Activated T-cell treated with anti-CD3 and anti-CD28 coated beads, Interleukin-2, amount 50 U/mL, for 1 hour (primary cell): ENCODE measurements at places on chromosomes 13 and 19.

- no peak for DNase-seq
These were observed 159.0 kb upstream of the FNDC3A start for GRCh38 chr13:48816700-48817099.

DNA sequence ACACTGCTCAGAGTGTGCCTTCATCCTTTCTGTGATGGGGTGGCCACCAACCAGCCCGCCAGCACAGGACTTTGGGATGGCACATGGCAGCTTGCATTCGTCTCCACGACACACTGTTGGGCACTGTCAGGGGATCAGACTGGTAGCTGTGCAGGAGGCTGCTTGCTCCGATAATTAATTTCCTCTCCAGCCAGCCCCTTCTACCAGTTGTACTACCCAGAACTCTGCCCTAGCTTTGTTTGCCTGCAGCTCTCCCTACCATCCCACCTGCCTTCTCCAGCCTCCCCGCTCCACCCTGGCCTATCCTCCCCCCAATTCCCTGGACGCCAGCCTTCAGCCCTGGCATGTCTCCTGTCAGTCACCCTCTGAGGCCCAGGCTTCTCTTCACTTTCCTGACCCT, 228.3 kb downstream of the TSHZ3 start:
- DNase-seq, result no peak

GRCh38 chr13:46721054-46721453, 75.9 kb downstream of the ESD start:
- DNase-seq, result peak; percentile 42

DNA sequence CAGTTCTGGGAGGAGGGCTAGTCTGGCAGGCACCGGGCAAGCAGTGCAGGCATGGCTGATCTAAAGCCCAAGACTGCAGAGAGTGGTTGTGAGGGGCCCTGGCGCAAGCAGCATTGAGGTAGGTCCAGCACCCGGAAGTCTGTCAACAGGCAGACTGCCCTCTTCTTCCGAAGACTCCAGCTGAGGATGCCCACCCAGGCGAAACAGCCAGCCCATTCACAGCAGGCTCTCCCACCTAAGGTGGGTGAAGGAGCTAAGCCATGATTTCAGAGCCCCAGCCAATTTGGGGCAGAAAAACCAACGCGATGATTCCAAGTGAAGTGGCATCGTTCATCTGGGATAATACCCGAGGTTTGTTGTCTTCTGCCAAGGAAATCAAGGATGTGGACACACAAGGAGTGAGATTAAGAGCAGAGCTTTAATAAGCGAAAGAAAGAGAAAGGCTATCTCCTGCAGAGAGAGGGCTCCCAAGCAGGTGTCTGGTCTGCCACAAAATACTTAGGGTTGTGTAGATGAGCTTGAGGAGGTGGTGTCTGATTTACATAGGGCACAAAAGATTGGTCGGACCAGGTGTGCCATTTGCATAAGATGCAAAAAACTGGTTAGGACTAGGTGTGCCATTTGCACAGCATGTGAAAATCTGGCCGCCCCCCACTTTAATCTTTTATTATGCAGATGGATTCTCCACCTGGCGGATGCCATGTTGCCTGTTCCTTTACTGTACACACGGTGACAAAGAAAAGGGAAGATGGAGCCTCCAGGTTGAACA, 22.6 kb downstream of the FAM124A start:
- no peak for DNase-seq

DNA sequence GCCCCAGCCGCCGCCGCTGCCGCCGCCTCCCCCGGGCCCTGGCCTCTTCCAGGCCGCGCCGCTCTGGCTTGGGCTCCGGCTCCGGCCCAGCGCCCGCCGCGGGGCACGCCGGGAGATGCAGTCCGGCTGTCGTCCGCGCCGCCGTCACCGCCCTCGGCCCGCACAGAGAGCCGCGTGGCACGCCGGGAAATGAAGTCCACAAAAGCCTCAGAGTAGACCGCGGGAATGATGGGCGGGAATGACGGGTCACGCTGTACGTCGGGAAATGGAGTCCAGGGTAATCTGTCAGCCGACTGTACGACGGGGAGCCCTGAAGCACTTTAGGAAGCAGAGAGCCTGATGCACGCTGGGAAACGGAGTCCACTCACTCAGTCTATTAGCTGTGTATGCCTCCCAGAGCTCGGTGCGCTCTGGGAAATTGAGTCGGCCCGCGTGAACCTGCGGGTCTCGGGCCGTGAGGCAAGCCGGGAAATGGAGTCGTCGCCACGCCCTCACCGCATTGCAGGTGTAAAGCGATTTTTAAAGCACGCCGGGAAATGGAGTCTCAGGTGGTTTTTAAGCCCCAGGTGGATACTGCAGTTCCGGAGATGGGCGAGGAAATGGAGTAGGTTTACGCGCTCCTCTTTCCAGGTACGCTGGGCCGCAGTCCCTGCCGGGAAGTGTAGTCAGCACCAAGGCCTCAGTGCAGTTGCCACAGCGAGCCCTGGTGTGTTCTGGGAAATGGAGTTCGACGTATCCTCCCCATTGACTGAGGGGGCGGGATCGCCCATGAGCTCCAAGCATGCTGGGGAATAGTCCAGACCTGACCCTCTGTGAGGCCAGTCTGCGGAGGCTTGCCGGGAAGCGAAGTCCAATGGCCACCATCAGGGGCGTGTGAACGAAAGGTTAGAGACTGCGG, at the start of gene GSK3A:
GSK3A (minus strand) TSS at position 91 of the 898 bp plus-strand sequence. CDS start 137 bp downstream, outside the sequence.
- peak; percentile 94 for DNase-seq

DNA sequence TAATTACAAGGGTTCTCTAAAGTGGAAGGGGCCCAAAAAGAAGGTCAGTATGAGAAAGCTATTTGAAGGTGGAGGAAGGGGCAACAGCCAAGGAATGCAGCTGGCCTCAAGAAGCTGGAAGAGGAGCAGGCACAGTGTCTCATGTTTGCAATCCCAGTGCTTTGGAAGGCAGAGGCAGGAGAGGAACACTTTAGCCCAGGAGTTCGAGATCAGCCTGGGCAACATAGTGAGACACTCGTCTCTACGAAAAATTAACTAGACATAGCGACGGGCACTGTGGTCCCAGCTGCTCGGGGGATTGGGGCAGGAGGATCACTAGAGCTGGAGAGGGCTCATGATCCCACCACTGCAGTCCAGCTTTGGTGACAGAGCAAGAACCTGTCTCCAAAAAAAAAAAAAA, 656 bp upstream of the NEK3 start:
- no peak for DNase-seq

GRCh38 chr19:33647146-33647545, 25.4 kb downstream of the CHST8 start:
- DNase-seq, result no peak

GRCh38 chr19:3094601-3095440, 659 bp downstream of the GNA11 start:
- DNase-seq, result peak; percentile 56

DNA sequence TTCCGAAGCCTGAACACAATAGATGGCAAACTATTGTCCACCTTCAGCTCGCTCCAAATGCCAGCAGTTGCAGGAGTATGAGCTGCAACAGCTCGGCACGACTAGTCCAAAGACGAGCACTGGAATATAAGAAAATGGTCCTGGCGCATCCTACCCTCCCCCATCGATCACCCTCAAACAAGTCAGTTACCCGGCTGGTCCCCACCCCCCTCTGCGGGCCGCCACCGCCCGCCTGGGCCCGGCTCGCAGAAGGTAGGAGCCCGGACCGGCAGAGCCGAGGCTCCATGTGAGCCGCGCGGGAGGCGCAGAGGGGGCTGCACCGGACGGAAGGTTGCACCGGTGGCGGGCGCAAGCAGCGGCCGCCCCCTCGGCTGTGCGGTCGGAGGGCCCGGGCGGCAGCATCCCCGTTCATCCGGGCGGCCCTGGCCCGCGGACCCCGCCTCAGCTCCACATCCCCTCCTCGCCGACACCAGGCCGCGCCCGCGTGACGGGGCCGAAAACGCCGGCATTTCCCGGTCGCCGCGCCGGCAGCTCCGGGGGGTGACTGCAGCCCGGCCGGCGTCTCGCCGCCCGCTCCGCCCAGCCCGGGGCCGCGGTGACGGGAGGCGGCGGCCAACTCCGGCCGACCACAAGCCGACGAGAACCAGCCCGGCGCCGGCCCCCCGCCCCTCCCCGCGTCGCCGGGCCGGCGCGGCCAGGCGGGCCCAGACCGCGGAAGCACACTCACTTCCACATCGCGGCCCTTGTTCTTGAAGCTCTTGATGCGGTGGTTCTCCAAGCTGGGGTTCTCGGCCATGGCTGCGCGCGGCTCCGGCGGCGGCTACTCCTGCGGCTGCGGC, 552 bp downstream of the KPNA3 start:
- peak; percentile 63 for DNase-seq

- DNase-seq, result peak; percentile 64
These were observed 7.3 kb downstream of the PIAS4 start for GRCh38 chr19:4014541-4015491.

DNA sequence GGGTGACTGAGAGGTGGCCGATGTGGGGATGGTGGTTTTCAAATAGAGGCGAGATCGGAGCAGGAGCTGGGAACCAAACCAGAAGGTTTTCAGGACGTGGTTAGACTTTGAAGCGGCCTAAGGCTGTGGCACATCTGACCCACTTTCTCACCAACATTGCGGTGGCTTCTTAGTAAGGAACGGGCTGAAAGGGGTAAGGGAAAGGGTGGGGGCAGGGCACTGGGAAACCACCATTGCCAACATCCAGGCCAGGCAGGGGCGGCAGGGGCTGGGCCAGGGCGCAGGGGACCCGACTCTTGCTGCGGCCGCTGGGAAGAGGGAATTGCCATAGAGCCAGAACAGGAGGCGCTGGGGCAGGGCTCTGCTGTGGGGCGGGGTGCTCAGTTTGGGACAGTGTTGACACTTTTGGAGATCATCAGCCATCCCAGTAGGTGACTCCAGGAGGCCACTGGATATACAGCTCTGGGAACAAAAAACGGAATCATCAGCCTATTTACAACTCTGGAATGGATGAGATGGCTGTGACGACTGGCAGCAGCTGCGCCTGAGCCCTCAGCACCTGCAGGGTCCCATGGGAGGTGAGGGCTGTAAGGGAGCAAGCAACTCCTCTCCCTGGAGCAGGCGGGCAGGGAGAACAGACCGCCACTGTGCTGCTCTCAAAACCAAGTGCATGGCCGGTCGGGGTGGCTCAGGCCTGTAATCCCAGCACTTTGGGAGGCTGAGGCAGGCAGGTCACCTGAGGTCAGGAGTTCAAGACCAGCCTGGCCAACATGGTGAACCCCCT, 52.2 kb downstream of the IRS2 start:
- DNase-seq, result no peak

- DNase-seq, result no peak
These were observed 38.4 kb downstream of the LTBP4 start for GRCh38 chr19:40639638-40639982.

DNA sequence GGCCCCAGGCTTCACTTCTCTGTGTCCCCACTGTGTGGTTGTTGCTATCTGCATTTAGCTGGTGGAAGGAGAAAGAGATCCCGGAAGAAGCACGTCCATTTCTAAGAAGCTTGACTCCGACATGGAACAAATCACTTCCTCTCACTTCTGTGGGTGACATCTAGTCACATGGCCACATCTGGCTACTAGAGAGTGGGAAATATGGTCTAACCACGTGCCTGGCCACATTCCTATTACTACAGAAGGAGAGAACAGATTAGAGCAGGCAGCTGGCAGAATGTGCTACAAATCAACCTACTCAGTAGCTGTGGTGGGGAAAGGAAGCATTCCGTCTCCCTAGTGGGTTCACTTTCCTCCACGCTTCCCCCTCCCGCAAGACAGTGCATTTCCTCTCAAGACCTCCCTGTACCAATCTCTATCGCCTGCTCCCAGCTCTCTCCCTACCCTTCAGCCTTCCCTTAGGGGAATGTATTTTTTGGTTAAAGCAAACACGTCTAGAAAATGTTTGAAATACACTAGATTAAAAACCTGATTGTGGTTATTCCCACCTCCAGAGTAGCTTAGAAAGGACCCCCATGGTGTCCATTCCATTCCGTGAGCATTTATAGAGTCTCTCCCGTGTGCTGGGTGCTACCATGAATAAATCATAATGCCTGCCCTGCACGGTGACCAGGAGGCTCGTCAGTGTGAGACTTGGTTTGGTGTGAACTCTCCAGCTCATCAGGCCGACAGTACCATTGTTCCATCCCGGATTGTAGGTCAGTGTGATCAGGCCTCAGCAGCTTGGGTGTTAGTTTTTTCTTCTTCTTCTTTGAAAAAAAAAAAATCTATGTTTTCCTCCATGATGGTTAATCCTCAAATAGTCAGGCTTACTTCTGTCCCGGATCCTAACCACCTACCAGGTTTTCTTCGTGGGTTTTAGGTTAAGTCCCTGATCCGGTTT, 8.0 kb upstream of the AMER2 start:
- no peak for DNase-seq

DNA sequence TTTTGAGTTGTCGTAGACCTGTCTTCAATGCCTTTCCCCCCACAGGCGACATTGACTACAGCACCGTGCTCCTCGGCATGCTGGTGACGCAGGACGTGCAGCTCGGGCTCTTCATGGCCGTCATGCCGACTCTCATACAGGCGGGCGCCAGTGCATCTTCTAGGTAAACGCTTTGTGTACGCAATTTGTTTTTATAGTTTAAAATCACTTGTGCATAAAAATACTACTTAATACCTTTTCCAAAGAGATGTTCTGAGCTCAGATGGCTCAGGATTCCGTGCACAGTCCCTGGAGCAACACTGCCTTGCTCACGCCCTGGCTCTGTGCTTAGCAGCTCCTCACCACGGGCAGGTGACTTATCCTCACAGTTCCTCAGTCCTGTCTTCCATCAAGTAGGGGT, 30.1 kb upstream of the DCUN1D2 start:
- DNase-seq, result no peak

DNA sequence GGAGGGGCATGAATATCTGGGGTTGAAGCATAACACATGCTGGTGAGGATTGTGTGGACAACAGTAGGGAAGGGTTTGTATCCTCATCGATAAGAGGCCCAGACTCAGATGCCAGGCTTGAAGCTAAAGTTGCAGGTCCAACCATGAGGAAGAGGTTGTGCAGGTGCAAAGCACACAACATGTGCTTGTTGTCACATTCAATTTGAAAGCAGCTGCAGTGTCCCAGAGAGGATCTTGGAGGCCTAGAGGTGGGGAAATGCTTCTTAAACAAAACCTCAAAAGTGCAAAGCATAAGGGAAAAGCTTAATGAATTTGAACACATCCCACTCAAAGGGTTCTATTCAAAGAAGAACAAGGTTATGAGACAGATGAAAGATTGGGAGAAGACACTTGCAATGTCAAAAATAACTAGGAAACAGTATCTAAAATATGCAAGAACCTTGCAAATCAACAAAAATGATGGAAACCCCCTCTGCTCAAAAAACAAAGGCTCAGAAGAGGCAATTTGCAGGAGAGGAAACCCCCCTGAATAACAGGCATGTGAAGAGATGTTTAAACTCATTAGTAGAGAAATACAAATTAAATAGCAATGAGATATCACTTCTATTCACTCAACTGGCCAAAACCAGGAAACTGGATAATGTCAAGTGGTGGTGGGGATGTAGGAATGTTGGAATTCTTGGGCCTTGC, 187.1 kb downstream of the KATNAL1 start:
- no peak for DNase-seq

GRCh38 chr19:46659151-46660007, 1.6 kb downstream of the DACT3 start:
- no peak for DNase-seq

- DNase-seq, result no peak
These were observed 267.3 kb downstream of the FGF9 start for GRCh38 chr13:21938168-21938567.

GRCh38 chr19:23060016-23060415, 56.8 kb upstream of the ZNF730 start:
- DNase-seq, result no peak
